ENCODE measurements at places on chromosomes 3 and 15.
A peak's percentile ranks its signal among the peaks of the same experiment; 100 is the strongest.

- DNase-seq = no peak
Observed at GRCh38 chr15:95760508-95760907, 570.0 kb upstream of the NR2F2 start.

- DNase-seq = no peak
Observed at GRCh38 chr3:150868282-150868681, 37.0 kb downstream of the MINDY4B start.

- DNase-seq = no peak
Observed at GRCh38 chr15:66080717-66081398, 172.7 kb downstream of the MEGF11 start.

GRCh38 chr15:62119227-62119864 lies 45.7 kb downstream of the C2CD4B start:
- no peak for DNase-seq

- DNase-seq = peak; percentile 79
Observed at GRCh38 chr3:111668888-111669488, 73.8 kb upstream of the ZBED2 start.

DNA sequence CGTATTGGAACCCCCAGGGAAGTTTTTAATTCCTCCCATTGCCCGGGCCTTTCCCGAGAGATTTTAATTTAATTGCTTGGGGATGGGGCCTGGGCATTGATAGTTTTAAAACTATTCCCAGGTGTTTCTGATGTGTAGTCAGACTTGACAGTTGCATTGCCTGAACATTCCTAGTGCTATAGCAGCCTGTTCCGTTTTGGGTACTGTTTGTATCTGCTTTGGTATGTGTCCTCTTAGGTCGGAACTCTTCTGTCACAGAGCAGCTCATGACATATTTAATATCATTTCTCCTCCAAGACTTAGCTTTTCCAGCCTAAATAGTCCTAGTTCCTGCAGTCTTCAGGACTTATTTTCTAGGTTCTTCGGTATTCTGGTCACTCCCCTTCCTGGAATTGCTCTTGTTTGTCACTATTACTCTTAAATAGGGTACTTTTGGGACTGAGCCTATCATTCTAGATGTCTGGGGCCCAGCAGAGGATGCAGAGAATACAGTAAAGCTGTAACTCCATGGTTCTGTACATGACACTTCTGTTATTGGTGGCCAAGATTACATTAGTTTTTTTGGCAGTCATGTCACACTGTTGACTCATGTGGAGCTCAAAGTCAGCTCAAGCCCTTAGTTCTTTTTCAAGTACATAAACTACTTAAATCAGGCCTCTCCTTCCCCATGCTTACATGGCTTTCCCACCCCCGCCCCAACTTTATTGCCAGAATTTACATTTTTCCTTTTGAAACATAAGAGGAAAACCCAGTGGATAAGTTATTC lies 81.5 kb downstream of the BBX start:
- no peak for DNase-seq

DNA sequence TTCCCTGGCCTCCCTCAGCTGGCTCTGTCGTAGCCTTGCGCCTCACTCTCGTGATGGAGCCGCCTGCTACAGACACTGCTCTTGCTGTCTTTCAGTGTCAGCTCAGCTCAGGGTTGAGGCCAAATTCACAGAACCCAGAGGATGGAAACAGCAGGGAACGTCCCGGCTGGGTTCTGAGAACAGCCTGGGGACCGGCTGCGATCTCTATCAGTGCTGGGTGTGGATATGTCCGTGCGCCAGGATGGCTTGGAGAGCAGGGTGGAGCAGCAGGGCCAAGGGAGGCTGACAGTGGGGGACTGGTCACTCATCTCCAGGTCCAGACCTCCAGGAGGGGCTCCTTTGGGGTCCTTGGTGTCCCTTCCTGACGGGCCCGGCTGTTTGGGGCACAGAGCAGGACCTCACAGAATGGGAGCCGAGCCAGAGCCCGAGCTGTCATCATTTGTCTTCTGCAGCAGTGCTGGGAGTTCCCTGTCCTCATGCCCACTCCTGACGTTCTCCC lies 18.4 kb downstream of the KLF15 start:
- no peak for DNase-seq

GRCh38 chr15:69518806-69519205 lies 66.2 kb downstream of the RPLP1 start:
- DNase-seq = no peak

GRCh38 chr3:56976651-56977560 lies 83.6 kb upstream of the SPATA12 start:
- peak; percentile 72 for DNase-seq

GRCh38 chr15:75067123-75067830 lies 43.9 kb downstream of the PPCDC start:
- DNase-seq = no peak
